ENCODE measurements at places on chromosomes 2 and 18.

DNA sequence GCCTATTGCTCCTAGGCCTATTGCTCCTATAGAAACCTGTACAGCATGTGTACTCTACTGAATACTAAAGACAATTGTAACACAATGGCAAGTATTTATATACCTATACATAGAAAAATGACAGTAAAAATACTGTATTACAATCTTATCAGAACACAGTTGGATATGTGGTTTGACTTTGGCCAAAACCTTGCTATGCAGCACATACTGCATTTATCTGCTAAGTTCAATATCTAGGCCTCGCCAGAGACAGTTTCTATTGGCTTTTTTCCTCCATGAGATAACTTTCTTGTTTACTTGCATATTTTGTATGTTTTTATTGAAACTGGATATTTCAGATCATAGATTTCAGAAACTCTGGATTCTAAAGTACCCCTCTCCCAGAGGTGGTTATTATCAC lies 19.3 kb upstream of the TMEM87B start:
- no peak for DNase-seq

DNA sequence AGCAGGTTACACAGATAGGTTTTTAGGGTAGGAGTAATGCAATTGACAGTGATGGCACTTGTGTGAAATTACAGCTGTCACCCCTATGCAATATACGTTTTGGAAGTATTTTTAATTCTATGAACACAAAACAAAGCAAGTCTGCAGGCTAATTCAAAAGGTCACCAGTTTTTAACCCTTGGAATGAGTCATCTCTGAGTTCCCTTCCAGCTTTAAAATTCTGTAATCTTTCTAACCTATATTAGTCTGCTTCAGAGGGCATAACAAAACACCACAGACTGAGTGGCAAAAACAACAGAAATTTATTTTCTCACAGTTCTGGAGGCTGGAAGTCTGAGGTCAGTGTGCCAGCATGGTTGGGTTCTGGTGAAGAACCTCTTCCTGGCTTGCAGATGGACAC lies 596.9 kb upstream of the HNMT start:
- no peak for DNase-seq

DNA sequence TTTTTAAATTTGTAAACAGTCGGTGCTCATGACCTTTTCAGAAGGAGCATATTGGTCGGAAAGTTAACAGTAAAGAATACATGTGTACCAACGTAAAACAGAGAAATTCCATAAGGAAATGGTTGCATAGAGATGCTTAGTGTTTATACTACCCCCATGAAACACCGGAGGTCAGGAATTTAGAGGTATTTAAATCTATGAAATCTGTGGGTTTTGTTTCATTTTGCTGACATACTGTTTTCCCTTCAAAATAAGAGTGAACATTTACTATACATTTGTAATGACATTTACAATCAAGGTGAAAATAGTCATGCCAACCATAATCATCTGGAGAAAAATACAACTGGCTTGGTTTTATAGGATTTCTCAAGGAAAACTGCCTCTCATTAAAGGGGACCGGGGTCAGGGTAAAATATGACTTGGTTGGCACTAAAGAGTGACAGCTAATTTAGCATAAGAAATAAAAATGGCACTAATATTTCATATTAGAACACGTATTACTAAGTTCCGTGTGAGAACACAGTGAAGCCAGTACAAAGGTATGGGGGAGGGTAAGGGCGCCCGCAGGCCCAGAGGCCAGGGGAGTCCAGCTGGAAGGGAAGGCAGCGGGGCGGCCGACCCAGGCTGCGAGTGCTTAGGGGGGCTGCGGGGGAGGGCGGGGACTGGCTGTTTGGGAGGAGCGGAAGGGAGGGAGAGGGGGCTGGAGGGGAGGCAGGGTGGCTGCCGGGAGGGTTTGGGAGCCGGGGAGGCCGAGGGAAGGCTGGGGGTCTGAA lies 1.1 kb upstream of the RNU4ATAC start:
- DNase-seq, result no peak

DNA sequence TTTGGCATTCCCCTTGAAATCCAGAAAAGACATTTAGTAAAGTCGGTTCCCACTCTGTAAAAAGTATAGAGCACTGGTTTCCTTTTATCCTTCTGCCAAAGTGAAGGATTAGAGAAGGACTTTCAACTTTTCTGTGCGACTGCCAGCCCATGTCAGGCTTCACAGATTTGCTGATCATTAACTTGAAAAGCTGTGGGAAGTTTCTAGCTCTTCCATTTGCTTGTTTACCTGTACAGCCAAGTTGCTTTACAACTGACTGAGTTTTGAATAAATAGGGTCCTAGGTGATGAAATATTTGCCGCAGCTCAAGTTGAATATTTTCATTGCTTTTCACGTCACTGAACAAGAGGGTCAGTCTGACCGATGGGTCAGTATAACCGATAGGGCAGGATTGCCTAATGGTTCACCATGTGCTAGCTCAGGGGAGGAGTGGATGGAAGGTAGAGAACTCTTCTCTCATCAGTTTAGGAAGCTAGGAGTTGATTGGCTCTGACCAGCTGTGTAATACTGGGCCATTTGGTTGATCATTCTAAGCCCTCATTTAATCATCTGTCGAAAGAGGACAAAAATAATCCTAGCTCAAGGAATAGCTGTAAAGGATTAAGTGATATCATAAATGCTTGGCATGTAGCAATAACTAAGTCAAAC lies 30.4 kb downstream of the UPP2 start:
- DNase-seq, result no peak

DNA sequence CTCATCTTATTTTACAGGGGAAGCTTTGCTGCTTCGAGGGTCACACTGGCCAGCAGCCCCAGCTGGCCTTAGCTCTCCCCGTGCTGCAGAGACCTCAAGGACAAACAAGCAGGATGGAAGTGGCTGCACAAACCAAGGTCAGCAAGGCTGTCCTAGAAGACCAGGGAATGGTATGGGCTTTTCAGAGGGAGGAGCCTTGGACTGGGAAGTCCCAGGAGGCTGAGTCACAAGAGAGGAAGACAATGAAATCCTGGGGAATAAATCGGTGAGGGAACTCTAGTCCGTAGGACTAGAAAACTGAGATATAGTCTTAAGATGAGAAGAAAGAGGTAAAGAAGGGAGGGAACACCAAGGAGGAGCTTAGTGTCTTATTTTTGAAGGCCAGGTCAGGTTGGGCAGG lies 15.7 kb downstream of the CREG2 start:
- no peak for DNase-seq

GRCh38 chr2:72940786-72941185 lies 23.5 kb downstream of the EMX1 start:
- no peak for DNase-seq

GRCh38 chr2:50225021-50225928 lies 806.7 kb downstream of the NRXN1 start:
- DNase-seq, result no peak

DNA sequence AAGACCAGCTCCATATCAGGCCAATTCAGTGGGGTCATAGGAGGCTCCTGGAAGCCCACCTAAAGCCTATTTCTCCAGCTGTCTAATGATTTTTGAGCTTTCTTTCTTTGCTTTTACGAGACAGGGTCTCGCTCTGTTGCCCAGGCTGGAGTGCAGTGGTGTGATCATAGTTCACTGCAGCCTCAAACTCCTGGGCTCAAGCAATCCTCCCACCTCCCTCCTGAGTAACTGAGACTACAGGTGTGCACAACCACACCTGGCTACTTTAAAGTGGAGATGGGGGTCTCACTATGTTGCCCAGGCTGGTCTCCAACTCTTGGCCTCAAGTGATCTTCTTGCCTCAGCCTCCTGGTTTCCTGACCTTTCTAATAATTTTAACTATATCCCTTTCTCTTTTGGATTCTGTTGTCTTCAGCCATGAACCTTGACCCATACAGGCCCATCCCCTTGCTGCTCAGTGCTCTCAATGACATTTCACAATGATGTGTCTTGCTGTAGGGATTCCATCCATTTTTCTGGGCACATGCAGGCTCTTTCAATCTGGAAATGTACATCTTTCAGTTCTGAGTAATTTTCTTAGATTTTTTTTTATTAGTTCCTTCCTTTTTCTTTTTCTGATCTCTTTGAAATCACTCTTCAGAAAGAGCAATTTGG lies 29.7 kb downstream of the GNLY start:
- no peak for DNase-seq

GRCh38 chr2:61634512-61634911 lies 96.4 kb upstream of the XPO1 start:
- DNase-seq, result no peak

- peak; percentile 27 for DNase-seq
These were observed 21.6 kb downstream of the ADCY3 start for GRCh38 chr2:24898122-24899109.

DNA sequence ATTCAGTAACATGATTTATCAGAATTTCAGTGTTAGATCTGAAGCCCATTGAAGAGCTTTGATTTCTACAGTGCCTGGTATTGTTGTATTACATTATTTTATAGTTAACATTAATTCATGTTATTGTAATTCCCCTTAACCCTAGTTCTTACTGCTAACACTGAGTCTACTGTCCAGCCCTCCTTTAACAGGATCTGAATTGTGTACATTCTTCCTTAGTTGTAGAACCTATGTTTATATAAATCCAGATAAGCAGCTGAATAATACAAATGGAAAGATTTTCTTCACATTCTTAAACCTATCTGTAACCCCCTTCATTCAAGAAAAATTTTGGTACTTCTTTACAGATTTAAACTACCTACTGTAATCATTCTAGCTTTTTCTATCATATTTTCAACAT lies 14.7 kb downstream of the NDUFAF7 start:
- DNase-seq, result no peak

DNA sequence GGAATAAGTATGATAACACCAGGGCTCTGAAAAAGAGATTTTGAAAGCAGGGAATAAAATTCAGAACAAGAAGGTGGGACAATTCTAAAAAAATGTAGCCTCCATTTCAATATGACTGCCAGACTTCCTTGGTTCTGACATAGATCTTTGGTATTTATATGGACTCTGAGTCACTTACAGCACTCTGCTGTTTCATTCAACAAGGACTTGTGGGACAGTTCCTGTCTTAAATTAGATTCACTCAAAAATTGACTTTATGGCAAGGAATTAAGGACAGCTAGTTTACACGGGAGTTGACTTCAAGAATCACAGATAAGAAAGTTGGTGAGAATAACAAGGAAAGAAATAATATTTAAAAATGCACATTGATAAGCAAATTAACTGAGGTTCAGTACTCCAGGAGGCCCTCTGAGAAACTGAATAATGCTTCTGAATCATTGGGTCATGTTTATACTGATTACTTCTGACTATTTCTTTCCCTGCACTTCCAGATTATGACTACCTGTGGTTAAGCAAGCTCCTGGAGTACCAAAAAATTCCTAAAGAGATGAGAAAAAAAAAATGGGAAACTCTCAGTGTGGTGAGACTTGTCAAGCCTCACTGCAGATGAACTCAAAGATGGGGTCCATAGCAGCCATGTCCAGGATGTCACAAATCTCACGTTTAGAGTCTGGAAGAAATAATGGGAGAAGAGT lies 828.3 kb upstream of the PIK3C3 start:
- DNase-seq, result no peak

- DNase-seq, result no peak
These were observed 6.3 kb downstream of the MEX3C start for GRCh38 chr18:51191128-51191717.

DNA sequence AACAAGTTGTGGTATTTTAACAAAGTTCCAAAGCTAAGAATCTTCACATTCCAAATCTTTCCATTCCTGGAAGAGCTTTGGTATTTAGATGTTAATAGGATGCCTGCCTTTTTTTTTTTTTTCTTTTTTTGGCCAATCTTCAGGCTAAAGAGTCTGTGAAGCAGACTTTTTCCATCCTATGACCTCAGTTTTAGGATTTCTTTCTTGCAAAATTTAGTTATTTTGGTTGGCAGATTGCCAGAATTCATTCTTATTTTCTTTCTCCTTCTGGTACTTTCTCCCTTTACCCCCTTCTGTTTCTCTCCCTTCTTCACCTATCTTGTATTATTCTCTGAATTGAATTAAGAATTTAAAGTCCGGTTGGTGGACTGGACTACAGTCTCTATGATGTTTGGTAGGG lies 217.8 kb upstream of the REV1 start:
- no peak for DNase-seq

DNA sequence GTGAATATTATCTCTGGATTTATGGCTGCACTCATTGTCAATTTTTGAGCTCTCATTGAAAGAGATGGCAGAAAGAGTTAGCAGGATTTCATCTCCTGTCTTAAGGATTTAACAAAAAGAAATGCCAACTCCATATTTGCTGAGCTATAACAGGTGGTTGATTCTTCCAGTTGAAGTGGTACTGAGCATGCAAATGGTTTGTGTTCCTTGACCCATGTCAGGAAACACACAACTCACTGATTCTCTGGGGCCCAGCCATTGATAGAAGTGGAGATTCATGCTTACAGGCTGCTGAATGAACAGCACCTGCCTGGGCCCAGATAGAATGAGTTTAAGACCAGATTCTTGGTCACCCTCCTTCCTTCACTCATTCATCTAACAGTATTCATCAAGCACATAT lies 128.8 kb downstream of the CERS6 start:
- no peak for DNase-seq

DNA sequence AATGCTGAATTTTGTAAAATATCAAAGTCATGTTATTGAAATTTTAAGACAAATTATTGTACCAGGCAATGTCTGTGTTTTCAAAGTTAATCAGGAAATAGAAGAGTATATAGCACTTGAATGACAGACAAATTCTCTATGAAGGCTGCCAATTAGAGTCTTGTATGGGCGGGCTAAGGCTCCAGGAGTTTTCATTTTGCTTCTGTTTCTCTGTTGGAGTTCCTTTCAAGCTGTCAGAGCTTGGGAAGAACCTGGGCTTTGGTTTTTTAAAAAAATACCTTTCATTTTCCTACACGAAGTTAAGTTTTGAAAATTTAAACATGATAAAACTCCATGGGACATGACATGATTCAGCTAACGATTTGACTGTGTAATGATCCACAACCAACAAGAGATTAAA lies 339.0 kb upstream of the KCNH7 start:
- DNase-seq, result no peak

GRCh38 chr2:221372159-221372884 lies 199.8 kb downstream of the EPHA4 start:
- DNase-seq, result no peak

Data from foreskin melanocyte (primary cell).